ENCODE measurements at places on chromosomes 11 and 22. TPM values are rescaled to one million over a fixed set of nuclear protein-coding genes. Genes with fewer than 3 reads are reported as not detected.
A peak's percentile ranks its signal among the peaks of the same experiment; 100 is the strongest.

- no peak for DNase-seq
These were observed 71.3 kb downstream of the PPP2R1B start for GRCh38 chr11:111694851-111695250.

DNA sequence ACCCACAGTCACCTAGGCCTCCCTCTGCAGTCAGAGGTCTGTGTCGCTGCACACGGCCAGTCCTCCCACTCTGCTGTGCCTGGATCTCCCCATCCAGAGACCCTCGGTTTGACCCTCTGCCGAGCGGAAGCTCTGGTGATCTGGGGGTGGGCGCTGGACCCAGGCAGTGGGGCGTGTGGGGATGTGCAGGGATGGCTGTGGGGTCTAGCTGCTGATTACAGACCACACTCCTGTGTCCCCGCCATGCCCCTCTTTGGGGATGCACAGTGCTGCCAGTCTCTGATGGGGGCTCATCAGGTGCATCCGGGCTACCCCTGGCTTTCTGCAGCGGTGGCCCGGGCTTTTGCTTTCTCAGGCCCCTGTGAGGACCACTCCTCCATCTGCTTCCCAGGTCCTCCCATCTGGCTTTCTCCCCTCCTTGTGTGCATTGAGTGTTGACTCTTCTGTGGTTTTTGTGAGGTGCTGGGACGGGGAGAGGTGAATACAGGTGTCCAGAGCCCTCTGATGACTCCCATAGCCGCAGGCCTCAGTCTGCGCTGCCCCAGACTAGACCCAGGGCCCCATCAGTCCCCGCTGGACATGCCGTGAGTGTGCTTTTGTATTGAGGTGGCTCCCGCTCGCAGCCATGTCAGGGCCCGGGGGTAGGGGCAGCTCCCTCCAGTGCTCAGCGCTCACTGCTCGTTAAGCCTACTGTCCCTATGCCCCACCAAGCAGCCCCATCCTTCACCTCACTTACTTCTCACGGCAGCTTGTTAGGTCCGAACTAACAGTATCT lies 251.6 kb downstream of the TBC1D22A start:
- DNase-seq: peak; percentile 46

- no peak for DNase-seq
These were observed 1127.1 kb upstream of the CNTN5 start for GRCh38 chr11:97893612-97894011.

DNA sequence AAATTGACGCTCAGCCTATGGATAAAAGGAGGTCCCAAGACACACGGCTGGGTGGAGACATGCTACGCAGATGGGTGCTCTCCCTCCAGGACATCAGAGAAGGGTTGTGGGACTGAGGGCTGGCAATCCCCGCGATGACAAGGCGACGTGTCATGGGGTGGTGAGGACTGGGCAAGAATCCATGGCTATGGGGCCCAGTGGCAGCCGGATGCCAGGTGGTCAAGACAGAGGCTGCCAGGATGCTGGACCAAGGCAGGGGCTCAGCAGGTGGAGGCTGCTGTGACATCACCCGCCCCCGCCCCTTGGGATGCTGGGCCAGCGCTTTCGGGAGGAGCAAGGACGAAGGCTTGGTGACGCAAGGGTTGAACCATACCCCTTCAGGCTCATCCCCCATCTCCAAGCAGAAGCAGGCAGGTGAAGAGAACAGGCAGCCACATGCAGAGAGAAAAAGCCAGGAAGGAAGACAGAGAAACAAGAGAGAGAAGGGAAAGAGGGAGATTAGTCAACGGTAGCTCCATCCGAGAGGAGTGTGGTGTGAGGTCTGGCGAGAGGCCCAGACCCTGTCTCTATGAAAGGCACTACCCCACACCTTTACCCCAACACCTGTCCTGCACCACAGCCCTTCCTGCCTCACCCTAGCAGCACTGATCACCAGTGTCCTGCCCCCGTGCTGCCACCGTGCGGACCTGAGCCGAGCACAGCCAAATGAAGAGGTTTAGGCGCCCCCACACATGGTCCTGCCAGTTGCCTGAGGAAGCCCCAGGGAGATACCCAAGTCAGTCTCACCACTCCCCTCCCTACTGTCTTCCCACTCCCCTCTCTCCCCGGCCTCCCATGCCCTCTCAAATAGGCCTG lies 24.1 kb upstream of the RASL10A start:
- DNase-seq: no peak

DNA sequence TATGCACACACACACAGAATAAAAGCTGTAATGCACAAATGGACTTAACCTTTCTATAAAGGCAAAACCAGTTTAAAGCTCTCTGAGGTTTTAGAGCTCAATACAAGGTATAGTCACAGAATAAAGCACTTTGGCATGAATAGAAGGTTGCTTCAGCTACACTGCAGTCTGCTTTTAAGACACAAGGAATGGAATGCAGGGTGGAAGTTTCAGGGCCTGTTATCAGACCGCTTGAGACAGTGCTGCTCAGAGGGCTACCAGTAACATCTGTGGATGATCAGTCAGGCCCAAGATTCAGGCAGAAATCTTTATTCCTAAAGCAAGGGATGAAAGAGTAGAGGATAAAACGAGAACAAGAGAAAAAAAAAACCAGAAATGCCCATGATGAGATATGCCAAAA lies 46.7 kb downstream of the CD44 start:
- DNase-seq: no peak

DNA sequence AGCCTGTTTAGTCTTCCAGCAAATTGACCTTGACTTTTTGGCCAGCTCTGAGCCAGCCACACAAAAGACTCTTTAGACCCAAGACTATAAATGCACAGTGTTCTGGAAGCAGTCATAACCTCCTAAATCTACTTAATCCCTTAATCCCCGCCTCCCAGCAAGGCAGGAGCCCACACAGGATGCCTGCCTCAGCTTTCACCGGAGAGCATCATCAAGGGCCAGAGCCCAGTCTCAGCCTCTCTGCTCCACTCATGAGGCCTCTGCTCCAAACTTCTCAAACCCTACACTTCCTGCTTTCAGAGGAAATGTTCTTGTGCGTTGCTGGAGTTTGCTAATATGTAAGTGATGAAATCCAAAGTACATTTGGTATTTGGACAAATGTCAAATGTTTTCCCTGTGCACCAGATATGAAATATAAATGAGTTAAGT lies 57.9 kb upstream of the FSHB start:
- no peak for DNase-seq

GRCh38 chr11:119723243-119723951 lies 5.6 kb downstream of the NECTIN1 start:
- no peak for DNase-seq

DNA sequence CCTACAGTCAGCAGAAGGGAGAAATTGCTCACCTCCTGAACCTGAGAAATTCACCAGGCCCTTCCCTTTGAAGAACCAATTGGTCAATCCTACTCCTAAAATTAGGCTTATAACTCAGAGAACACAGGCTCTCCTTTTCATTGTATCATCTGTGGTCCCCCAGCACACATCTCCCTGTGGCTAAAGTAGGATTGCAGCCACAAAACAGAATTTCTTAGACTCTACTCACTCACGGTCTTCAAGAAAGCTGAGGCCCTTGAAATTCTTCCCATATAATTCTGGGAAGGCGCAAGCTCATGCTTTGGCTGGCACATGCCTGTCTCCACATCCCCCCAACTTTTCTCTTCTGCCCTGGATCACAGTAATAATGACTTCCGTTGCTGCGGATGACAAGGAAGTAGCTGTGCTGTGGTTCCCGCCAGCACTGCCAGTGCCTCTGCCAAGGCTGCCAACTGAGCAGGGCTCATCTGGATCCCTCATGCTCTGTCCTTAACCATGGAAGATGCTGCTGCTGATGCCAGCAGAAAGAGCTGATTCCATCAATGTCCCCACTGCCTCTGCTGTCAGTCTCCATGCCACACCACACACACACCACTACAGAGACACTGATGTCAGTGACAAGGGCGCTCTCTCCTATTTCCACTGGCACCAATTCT lies 200.6 kb upstream of the POU2AF2 start:
- DNase-seq: no peak

DNA sequence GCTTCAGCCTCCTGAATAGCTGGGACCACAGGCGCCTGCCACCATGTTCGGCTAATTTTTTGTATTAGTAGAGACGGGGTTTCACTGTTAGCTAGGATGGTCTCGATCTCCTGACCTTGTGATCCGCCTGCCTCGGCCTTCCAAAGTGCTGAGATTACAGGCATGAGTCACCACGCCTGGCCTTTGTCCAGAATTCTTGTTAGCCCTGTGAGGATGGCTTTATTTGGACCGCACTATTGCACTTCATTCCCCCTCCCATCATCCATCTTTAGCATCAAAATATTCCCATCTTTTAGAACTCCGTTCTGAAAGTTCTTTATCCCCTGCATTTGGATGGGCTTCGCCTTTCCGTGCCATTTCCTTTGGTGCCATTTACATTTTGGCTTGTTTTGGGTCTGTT lies 2.6 kb downstream of the SAMM50 start:
- DNase-seq: peak; percentile 19

- no peak for DNase-seq
These were observed 449.7 kb upstream of the DDI1 start for GRCh38 chr11:103586756-103587155.

DNA sequence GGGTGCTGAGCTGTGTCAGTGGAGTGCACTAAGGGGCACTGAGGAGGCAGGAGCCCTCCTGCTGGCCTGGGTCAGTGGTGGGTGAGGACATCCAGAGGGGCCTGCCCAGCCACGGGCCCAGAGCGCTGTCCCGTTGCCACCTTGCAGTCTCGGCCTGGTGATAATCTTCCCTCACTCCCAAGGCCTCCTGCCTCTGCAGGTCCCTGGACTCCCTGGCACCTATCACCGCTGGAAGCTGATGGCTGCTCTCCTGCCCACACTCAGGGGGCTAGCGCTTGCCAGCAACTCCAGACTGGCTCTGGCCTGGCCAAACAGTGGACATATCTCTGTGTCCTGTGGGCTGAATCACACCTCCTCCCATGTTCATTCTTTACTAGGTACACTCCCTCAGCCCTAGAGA lies 86.5 kb upstream of the PITPNB start:
- no peak for DNase-seq

GRCh38 chr11:13927481-13927880 lies 35.0 kb upstream of the SPON1 start:
- no peak for DNase-seq

GRCh38 chr11:17021511-17021910 lies 7.3 kb upstream of the PLEKHA7 start:
- DNase-seq: no peak

DNA sequence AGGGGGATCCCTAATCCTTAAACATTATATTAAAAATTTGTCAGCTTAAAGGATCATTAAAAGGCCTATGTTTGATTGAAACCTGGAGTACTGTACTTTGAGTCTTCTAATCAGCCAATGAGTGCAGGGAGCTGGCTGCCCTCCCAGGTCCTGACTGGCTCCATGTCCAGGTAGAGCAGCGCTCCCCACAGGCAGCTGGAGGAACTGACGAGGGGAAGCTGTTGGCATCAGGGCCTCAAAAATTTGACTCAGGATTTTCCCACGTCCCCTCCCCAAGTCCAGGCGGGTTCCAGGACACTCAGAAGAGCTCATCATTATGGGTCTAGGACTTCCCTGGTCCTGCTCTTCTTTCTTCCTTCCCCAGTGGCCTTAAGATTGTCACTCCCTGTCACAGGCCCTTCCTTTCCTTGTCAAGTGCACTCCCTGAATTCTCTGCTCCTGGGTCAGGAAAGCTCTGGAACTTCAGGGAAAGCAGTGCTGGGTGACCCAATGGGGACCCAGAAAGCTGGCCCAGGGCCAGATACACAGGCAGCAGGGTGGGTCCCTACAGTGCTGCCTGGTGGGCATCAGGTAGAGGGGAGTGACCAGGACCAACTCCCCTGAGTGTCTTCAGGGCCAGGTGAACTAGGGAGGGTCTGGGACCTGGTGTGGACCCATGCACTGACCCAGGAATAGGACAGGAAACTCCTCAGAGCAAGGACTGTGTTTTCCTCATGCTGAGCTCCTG lies 65.5 kb downstream of the GGTLC2 start:
- DNase-seq: no peak

- no peak for DNase-seq
These were observed 229.9 kb downstream of the ST3GAL4 start for GRCh38 chr11:126585388-126585773.

DNA sequence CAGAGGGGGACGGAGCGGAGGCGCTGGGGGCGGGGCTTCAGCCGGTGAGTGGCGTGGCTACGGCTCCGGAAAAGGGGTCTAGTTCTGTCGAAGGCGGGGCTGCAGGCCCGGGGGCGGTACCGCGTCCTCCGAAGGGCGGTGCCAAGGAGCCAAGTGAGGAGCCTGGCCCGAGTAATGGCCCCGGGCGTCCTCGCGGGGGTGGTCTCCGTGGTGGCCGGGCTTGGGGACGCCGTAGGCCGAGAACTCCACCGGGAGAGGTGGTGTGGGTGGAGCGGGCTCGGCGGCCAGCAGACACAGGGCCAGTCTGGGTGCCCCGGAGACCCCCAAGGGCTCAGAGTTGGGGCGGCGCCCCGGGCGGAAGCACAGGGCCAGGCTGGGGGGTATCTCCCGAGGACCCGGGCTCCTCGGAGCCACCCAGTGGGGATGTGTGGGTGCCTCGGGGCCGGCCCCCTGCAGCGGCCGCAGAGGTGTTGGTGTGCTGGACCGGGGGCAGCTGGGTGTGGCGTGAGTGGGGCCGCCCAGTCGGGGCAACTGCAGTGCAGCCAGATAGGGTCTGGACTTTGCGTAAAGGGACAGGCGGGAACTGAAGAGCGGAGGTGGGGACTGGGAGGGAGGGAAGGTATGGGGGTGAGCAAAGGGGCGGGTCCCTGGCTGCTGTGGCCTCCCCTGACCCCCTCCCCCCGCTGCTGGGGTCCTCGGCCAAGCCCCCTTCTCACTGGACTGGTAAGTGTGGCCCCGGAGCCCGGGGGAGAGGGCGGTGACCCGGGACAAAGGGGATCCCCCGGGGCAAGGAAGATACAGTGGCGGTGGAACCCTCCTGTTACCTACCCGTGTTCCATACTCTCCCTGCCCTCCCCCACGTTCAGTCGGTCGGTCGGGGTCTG lies 838 bp downstream of the FKBP2 start:
- peak; percentile 86 for DNase-seq

- no peak for DNase-seq
These were observed 4.7 kb upstream of the APOA1 start for GRCh38 chr11:116842117-116842516.

- DNase-seq: no peak
These were observed 1620.9 kb downstream of the FAM181B start for GRCh38 chr11:81112718-81113117.

DERL3 gene
- 0.28 TPM for total RNA-seq

CSF2RB gene
- total RNA-seq: 5.0 TPM

INPP5J gene
- total RNA-seq: 2.2 TPM

OR4D10 gene
- total RNA-seq: not detected

BIK gene
- total RNA-seq: not detected

EML3 gene
- 19.6 TPM for total RNA-seq

AQP11 gene
- 0.36 TPM for total RNA-seq

KRTAP5-7 gene
- total RNA-seq: 0.49 TPM

PDE3B gene
- 108 TPM for total RNA-seq

ELFN2 gene
- total RNA-seq: under 0.01 TPM

KLHDC7B gene
- total RNA-seq: not detected

PRODH gene
- 4.8 TPM for total RNA-seq

NAALAD2 gene
- 3.6 TPM for total RNA-seq

MLC1 gene
- total RNA-seq: 0.16 TPM

MMP12 gene
- 1.8 TPM for total RNA-seq

ANO5 gene
- total RNA-seq: 10.8 TPM

All from sigmoid colon (tissue), 7 donors.